ENCODE measurements at places on chromosomes 1 and 21.
A peak's percentile ranks its signal among the peaks of the same experiment; 100 is the strongest.

GRCh38 chr1:26239936-26240335 is 5.9 kb downstream of the CEP85 start:
- H3K4me3 ChIP-seq = no peak overlapping the region
- DNase-seq = no peak
- H3K27me3 ChIP-seq = no peaks in the 10 kb centered on the region
- peaks cover 34% of the 10 kb centered on the region for H3K4me1 ChIP-seq
- no peak overlapping the region for H3K27ac ChIP-seq

GRCh38 chr1:206716870-206717673 is 32.4 kb downstream of the MAPKAPK2 start:
- peak; percentile 39 for DNase-seq
- peaks cover 4% of the 10 kb centered on the region for H3K36me3 ChIP-seq
- H3K4me3 ChIP-seq = peak overlapping the region; percentile 52
- H3K4me1 ChIP-seq = peaks cover 74% of the 10 kb centered on the region

DNA sequence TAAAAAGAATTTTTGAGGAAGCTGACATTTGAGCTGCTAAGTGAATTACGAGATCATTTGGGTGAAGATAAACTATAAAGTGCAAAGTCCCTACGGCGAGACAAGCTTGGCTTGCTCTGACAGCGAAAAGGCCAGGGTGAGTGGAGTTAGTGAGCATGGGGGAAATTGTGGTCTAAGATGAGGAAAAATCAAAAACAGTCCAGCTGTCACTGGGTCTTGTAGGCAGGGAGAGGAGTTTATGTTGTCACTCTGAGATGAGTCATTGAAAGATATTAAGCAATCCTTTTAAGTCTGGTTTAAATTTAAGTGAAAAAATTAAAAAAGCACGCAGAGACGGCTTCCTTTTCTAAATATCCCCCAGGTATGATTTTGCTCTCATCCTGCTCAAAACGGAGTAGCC is 601.9 kb downstream of the MRPL39 start:
- no peak overlapping the region for H3K27ac ChIP-seq
- no peak for DNase-seq
- H3K36me3 ChIP-seq = no peaks in the 10 kb centered on the region
- H3K27me3 ChIP-seq = no peaks in the 10 kb centered on the region

- H3K4me3 ChIP-seq = no peak overlapping the region
- DNase-seq = no peak
- no peaks in the 10 kb centered on the region for H3K27me3 ChIP-seq
- H3K4me1 ChIP-seq = peaks cover 20% of the 10 kb centered on the region
These were observed 21.1 kb downstream of the KPNA6 start for GRCh38 chr1:32128964-32129363.

DNA sequence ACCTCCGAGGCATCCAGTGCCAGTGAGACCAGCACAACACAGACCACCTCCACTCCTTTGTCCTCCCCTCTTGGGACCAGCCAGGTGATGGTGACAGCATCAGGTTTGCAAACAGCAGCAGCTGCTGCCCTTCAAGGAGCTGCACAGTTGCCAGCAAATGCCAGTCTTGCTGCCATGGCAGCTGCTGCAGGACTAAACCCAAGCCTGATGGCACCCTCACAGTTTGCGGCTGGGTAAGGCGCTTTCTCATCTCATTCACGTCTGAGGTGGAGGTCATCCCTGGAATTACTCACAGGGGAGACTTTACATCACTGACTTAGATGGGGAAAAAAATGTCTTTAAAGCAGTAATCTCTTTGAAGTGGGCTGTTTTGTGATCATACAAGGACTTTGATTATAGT is 106.3 kb downstream of the CD247 start:
- no peak overlapping the region for H3K4me3 ChIP-seq
- peaks cover 37% of the 10 kb centered on the region for H3K36me3 ChIP-seq
- no peaks in the 10 kb centered on the region for H3K27me3 ChIP-seq
- H3K4me1 ChIP-seq = peaks cover 20% of the 10 kb centered on the region

DNA sequence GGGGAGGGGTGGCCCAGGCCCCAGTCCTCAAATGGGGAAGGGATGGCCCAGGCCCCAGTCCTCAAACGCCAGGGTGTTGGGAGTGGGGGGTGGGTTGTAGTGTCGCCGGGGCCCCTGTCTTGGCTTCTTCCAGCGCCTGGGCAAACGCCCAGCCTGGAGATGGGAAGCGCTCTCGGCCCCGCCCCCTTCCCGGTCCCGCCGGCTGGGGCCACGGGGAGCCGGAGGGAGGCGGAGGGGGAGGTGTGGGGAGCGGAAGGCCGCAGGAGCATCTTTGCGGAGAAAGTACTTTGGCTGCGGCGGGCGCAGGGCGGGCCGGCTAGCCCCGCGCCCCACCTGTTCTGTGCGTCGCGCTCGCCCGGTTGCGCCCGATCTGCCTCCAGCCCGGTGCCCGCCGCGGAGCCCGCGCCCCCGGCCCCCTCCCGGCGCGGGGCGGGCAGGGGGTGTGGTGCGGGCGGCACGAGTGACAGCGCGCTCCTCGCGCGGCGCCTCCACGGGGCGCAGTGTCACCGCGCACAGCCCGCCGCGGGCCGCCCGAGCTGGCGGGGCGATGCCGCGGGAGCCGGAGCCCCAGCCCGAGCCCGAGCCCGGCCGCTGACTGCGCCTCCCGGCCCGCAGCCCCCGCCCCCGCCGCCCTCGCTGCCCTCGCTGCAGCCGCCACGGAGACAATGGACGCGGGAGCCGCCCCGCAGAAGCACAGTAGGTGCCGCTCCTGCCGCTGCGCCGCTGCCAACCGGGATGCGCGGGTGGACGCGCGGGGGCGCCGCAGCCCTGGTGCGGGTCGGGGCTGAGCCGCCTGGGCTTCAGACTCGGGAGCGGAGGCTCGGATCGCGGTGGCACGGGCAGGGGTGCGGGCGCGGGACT is 31.1 kb upstream of the PEX10 start:
- no peaks in the 10 kb centered on the region for H3K36me3 ChIP-seq
- H3K4me1 ChIP-seq = no peaks in the 10 kb centered on the region
- peaks cover 8% of the 10 kb centered on the region for H3K27me3 ChIP-seq
- no peak overlapping the region for H3K4me3 ChIP-seq

DNA sequence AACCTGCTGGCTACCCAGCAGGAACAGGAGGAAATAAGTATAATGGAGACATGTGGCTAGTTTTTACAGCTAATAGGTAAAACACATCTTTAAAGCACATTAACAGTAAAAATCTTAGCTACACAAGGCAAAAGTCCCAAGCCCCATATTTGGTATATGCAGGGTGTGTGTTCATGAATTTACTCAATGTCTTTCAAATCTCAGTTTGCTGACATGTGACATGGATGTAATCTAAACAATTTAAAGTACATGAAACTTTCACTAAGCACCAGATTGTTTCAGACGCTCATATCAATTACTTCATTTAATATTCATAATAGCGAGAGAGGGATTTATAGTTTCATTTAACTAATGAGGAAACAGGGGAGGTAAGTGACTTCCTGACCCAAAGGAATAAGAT is 3.9 kb downstream of the TACSTD2 start:
- H3K4me1 ChIP-seq = peaks cover 30% of the 10 kb centered on the region
- no peak overlapping the region for H3K4me3 ChIP-seq
- H3K27me3 ChIP-seq = peaks cover 73% of the 10 kb centered on the region

- H3K36me3 ChIP-seq = peaks cover 4% of the 10 kb centered on the region
- no peak for DNase-seq
- no peak overlapping the region for H3K4me3 ChIP-seq
- no peaks in the 10 kb centered on the region for H3K27me3 ChIP-seq
These were observed 67.5 kb downstream of the TRIM11 start for GRCh38 chr1:228339059-228339704.

DNA sequence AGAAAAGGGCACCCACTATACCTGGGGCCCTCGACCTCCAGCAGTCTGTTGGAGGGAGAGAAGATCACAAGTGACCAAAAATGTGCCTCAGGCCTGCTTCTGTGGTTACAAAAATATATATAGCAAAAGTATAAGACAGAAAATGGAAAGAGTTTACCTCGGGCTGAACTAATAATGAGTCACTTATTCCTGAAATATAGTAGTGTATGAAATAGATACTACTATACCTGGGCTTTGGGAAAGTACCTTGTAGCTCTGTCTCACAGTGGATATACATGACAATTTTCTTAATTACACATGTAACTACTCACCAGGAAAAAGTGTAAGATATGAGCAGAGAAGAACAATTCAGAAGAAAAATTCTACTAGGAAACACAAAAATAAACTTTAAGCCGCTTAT is 7.3 kb upstream of the APCS start:
- H3K27ac ChIP-seq = no peak overlapping the region
- H3K4me1 ChIP-seq = no peaks in the 10 kb centered on the region
- H3K4me3 ChIP-seq = no peak overlapping the region

DNA sequence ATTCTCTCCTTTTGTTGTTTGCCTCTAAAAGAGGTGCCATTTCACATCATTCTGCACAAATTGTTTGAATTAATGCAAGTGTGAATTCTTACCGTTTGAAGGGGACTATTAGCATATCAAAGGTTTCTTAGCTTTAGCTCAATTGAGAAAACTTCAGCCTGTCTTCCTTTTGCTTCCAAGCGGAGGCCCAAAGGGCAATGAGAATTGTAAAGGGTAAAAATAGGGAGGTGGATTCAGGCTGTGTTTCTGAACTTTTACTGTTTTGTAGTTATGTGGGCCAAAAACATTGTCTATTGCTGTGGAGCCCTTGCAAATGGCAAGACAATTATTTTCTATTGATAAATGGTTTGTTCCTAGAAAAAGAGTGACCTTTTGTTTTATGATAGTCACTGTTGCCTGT is 3.6 kb downstream of the ADGRL2 start:
- no peak overlapping the region for H3K4me3 ChIP-seq
- no peaks in the 10 kb centered on the region for H3K4me1 ChIP-seq
- H3K27me3 ChIP-seq = peaks cover 51% of the 10 kb centered on the region
- no peak for DNase-seq
- H3K36me3 ChIP-seq = no peaks in the 10 kb centered on the region

DNA sequence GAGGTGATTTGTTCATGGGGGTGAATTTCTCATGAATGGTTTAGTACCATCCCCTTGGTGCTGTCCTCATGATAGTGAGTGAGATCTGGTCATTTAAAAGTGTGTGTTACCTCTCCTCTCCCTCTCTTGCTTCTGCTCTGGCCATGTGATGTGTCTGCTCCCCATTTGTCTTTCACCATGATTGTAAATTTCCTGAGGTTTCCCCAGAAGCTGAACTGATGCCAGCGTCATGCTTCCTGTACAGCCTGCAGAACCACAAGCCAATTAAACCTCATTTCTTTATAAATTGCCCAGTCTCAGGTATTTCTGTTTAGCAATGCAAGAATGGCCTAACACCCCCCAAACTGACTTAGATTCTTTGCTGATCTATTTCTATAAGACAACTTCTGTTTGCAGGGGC is 249.4 kb upstream of the B3GALT2 start:
- no peak overlapping the region for H3K27ac ChIP-seq
- peaks cover 55% of the 10 kb centered on the region for H3K36me3 ChIP-seq
- peaks cover 30% of the 10 kb centered on the region for H3K4me1 ChIP-seq
- H3K27me3 ChIP-seq = no peaks in the 10 kb centered on the region

GRCh38 chr21:35812679-35813078 is 247.6 kb downstream of the SETD4 start:
- no peak for DNase-seq
- H3K27ac ChIP-seq = no peak overlapping the region
- H3K27me3 ChIP-seq = peaks cover 16% of the 10 kb centered on the region
- no peaks in the 10 kb centered on the region for H3K4me1 ChIP-seq

DNA sequence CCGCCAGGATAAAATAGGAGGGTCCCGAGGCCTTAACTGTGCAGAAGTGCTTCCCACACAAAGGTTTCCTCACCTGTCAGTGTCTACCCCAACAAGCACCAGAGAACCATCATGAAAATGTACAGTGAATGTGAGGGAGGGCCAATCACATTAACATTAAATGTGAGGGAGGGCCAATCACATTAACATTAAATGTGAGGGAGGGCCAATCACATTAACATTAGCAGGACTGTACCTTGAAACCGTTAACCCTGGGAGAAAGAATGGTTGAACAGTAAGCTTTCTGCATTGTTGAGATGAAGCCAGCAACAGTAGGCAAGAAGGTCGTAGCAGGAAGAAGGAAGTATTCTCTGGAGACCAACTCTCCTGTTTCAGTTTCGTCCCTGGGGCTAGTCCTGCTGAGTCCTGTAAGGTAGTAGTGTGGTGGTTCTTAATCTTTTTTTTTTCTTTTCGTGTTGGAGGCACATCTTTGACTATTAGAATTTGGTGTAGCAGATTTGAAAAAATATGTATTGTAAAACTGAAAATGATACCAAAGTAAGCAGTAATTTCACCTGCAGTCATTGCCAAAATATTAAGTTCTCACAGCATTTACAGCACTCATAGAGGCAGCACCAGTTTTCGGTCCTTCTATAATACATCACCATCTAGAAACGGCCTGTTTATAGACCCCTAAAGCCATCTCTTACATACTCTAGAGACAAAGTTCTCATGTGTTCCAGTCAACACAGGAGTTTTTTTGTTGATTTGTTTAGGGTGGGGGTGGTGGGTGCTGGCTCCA is 98.6 kb upstream of the PPP2R5A start:
- peaks cover 2% of the 10 kb centered on the region for H3K27me3 ChIP-seq
- H3K27ac ChIP-seq = peak overlapping the region; percentile 64
- H3K4me3 ChIP-seq = peak overlapping the region; percentile 28
- peaks cover 32% of the 10 kb centered on the region for H3K4me1 ChIP-seq
- H3K36me3 ChIP-seq = no peaks in the 10 kb centered on the region
- DNase-seq = peak; percentile 18

- DNase-seq = no peak
- H3K4me1 ChIP-seq = no peaks in the 10 kb centered on the region
- no peak overlapping the region for H3K27ac ChIP-seq
- no peak overlapping the region for H3K4me3 ChIP-seq
- H3K36me3 ChIP-seq = no peaks in the 10 kb centered on the region
These were observed 26.5 kb downstream of the METTL18 start for GRCh38 chr1:169768161-169768560.

- peaks cover 16% of the 10 kb centered on the region for H3K4me1 ChIP-seq
- H3K27ac ChIP-seq = no peak overlapping the region
- no peaks in the 10 kb centered on the region for H3K36me3 ChIP-seq
- peaks cover 16% of the 10 kb centered on the region for H3K27me3 ChIP-seq
- DNase-seq = no peak
These were observed 6.9 kb upstream of the CGN start for GRCh38 chr1:151504252-151504651.

DNA sequence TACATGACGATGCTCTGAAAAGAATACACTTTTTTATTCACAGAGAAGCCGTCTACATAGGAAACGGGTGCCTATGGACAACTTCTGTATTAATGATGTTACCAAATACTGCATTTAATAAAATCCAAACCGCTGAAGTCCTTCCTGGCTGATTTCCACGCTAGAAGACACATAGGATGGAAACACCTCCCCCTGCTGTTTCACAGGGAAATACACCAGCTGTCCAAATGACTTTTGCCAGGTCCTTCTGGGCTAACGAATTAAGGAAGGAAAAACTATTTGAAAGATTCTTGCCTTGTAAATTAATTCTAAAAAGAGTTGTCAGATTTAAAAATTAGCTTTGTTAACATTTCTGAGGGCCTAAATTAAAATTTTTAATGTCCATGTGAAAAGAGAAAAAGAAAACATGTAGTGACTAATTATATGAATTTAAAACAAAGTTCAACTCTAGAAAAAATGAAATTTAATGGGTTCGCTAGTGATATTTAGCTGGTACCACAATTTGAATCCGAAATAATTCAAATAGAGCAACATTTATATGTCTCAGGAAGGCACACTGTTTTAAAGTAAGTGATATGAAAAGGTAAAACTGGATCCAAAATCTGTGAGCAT is 146.0 kb downstream of the RERE start:
- H3K36me3 ChIP-seq = peaks cover 37% of the 10 kb centered on the region
- peaks cover 71% of the 10 kb centered on the region for H3K4me1 ChIP-seq
- H3K27me3 ChIP-seq = no peaks in the 10 kb centered on the region
- no peak for DNase-seq
